ENCODE measurements at places on chromosomes 4 and X.

- peak overlapping the region; percentile 96 for H3K27ac ChIP-seq
- peaks cover 29% of the 10 kb centered on the region for H3K4me1 ChIP-seq
- peak overlapping the region; percentile 58 for H3K4me3 ChIP-seq
- no peaks in the 10 kb centered on the region for H3K27me3 ChIP-seq
These were observed 5.7 kb downstream of the MXD4 start for GRCh38 chr4:2256156-2256731.

GRCh38 chr4:17920681-17921080 is 100.9 kb downstream of the LCORL start:
- no peak overlapping the region for H3K27ac ChIP-seq
- no peaks in the 10 kb centered on the region for H3K4me1 ChIP-seq
- no peak for DNase-seq

DNA sequence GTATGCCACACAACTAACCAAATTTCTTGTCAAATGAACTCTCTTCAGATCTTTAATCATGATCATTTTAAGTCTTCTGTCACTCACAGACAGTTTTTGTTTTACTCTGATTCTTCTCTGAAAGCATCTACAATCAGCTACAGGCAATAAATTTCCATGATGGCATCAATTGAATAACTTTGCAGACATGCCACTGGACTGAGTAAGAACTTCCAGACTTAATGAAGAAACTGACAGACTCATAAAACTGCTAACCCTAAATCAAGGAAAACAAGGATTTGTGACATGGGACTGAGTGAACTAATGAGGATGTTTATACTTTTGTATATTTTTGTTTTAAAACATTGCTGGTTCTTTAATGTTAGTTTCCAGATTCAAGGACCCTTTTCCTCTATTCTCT is 5.5 kb upstream of the PPP1R2C start:
- no peak overlapping the region for H3K4me3 ChIP-seq
- DNase-seq = no peak
- H3K27me3 ChIP-seq = no peaks in the 10 kb centered on the region

DNA sequence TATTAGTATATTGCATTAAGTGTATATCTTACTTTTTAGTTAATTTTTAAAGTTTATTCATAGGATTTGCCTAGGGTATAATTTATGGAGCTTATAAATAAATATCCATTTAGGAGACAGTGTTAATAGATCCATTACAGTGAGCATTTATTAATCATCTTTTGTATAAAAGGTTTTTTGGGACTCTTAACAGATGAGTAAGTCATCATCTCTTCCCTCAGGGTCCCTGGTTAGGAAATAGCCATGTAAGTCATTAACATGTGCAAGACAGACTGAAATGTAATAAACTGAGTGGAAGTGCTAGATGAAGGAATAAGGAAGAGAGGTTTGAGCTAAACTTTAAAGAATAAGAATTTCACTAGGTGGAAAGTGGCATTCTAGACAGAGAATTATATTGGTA is 69.2 kb downstream of the PAQR3 start:
- no peaks in the 10 kb centered on the region for H3K27me3 ChIP-seq
- no peak overlapping the region for H3K27ac ChIP-seq
- H3K36me3 ChIP-seq = peaks cover 15% of the 10 kb centered on the region
- H3K4me1 ChIP-seq = no peaks in the 10 kb centered on the region

All from breast epithelium (tissue), 4 donors.